ENCODE measurements at places on chromosomes 16 and 17. TPM values are rescaled to one million over a fixed set of nuclear protein-coding genes. Genes with fewer than 3 reads are reported as not detected.
A peak's percentile ranks its signal among the peaks of the same experiment; 100 is the strongest.

YPEL3 gene
- total RNA-seq, result 19.5 TPM

STX1B gene
- 1.8 TPM for total RNA-seq

GRCh38 chr16:15521758-15522509 is 87.5 kb downstream of the BMERB1 start:
- H3K27ac ChIP-seq, result no peak overlapping the region
- DNase-seq, result no peak
- no peaks in the 10 kb centered on the region for H3K27me3 ChIP-seq

DNA sequence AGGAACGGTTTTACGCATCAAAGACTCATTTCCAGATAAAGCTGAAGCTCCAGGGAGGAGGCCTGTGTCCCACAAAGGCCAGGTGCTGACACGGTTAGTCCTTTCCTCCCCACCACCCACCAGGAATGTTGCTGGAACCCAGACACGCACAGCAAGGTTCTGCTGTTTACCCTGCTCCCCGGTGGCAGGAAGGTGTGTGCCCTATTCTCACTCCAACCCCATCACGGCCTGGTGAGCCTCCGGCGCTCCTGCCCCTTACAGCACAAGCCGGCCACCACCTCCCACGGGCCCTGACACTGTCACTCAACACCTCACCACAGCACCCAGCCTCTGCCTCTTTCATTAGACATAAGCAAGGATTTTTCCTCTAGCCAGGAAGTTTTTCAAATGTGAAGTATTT is 47.8 kb downstream of the ANKRD11 start:
- peaks cover 18% of the 10 kb centered on the region for H3K36me3 ChIP-seq
- peak; percentile 46 for DNase-seq
- H3K27me3 ChIP-seq, result no peaks in the 10 kb centered on the region
- peak overlapping the region; percentile 1 for H3K4me3 ChIP-seq

- no peaks in the 10 kb centered on the region for H3K27me3 ChIP-seq
- no peak for DNase-seq
- no peaks in the 10 kb centered on the region for H3K4me1 ChIP-seq
- no peak overlapping the region for H3K27ac ChIP-seq
- no peak overlapping the region for H3K4me3 ChIP-seq
- peaks cover 2% of the 10 kb centered on the region for H3K36me3 ChIP-seq
Observed at GRCh38 chr16:261031-261691, 14.6 kb downstream of the RGS11 start.
